Sigmoid colon (tissue), 7 donors: ENCODE measurements at places on chromosomes 7 and 10. TPM values are rescaled to one million over a fixed set of nuclear protein-coding genes. Genes with fewer than 3 reads are reported as not detected.

SAMD9 gene
- polyA plus RNA-seq: 9.7 TPM

ZNRF2 gene
- 27.3 TPM for polyA plus RNA-seq

FAM221A gene
- 8.0 TPM for polyA plus RNA-seq

STRIP2 gene
- polyA plus RNA-seq: 1.7 TPM

OSBPL3 gene
- polyA plus RNA-seq: 6.3 TPM

DNA sequence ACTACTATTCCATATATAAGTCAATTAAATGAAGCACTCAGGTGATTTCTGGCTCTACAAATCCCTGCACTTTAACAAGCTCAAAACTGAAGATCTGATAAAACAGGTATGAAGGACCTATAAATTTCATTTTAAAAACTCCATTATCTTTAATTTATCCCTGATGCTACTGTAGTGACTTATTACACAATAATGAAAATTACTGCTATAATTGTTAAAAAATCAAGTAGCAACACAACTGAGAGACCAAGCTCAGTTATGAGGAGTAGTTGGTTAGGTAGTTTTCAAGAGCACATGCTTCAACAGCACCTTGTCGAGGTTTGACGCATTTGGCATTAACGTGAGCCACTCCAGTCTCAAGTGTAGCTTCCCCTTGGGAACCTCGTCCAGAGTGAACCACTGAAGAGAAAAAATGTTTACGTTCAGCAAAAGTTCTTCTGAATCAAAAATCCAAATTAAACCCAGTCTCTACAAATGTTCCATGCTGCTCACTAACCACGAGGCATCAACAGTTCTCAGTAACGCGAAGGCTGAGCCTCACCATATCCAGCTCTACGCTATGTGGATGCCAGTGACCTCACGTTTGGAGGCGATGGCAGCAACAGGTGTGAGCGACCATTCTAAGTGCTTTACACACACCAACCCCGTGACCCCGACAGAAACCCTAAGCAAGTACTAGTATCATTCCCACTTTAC is 55.3 kb upstream of the NCAPG2 start:
- no peak for DNase-seq

DNA sequence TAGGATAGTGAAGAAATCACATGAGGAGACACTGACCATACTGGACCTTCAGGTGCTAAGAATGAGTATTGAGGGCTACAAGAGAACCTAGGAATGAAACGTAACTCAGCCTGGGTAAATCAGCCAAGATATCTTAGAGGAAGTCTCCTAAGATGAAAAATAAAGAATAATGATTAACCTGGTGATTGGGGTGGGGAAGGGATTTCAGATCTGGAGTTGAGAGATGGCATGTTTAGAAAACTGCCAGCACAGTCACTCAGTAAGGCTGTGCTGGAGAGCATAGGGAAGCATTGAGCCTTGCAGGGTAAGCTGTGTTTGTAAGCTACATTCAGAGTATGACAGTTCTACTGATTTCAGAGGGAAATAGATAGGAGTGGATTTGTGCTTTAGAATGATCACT is 1.9 kb upstream of the MALRD1 start:
- DNase-seq: no peak

DNA sequence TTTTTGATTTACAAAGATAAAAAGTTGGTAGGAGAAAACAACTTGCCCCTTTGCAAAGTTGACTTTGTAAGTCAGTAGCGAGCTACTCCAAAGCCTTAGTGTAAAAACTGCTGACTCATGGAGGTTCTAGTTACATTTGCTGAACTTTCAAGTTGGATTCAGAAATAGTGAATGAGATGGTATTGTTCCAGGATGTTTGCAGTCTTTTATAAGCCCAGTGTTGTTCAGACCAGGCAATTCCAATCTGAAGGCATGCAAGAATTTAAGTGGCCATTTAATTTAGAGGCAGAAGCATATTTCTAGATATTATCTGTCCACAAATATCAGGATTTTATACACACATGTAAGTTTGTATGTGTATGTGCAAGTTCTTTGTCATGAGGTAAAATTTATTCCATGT is 21.6 kb downstream of the TES start:
- no peak for DNase-seq
